ENCODE measurements at places on chromosomes 2 and 18. TPM values are rescaled to one million over a fixed set of nuclear protein-coding genes. Genes with fewer than 3 reads are reported as not detected.

The COL6A3 gene
- total RNA-seq: 0.15 TPM

The CYTIP gene
- total RNA-seq: not detected

The CROCC2 gene
- total RNA-seq: not detected

The SIX2 gene
- total RNA-seq: 0.72 TPM

The SRD5A2 gene
- total RNA-seq: not detected

The RBM43 gene
- 3.9 TPM for total RNA-seq

The GAREM2 gene
- 10.3 TPM for total RNA-seq

The TMEM87B gene
- 16.8 TPM for total RNA-seq

The SH3BP4 gene
- total RNA-seq: 36.3 TPM

The FSHR gene
- not detected for total RNA-seq

The GDF7 gene
- total RNA-seq: 0.09 TPM

The DNAJC10 gene
- total RNA-seq: 77.8 TPM

The CFC1 gene
- not detected for total RNA-seq

The PIEZO2 gene
- 1.3 TPM for total RNA-seq

The SCYGR4 gene
- total RNA-seq: not detected

The AMER3 gene
- not detected for total RNA-seq

The AQP12A gene
- total RNA-seq: not detected

The MAP4K4 gene
- total RNA-seq: 118 TPM

The PTRHD1 gene
- total RNA-seq: 54.8 TPM

The PSMD14 gene
- total RNA-seq: 98.8 TPM

The PLCL1 gene
- total RNA-seq: not detected

The CYP27A1 gene
- total RNA-seq: 0.20 TPM

The AMMECR1L gene
- 19.7 TPM for total RNA-seq

The HOXD3 gene
- total RNA-seq: 0.32 TPM

The TUBB8B gene
- total RNA-seq: not detected

The CASP8 gene
- 32.1 TPM for total RNA-seq

The SFT2D3 gene
- 5.8 TPM for total RNA-seq

The ST8SIA3 gene
- not detected for total RNA-seq

The RASGRP3 gene
- 0.44 TPM for total RNA-seq

The EMILIN1 gene
- 0.64 TPM for total RNA-seq

The CCDC74B gene
- total RNA-seq: 5.7 TPM

The TMEM150A gene
- total RNA-seq: 15.3 TPM

The ADAM23 gene
- total RNA-seq: 12.6 TPM

The PLGLB1 gene
- total RNA-seq: not detected

The PEX13 gene
- 18.2 TPM for total RNA-seq

The SERPINB3 gene
- not detected for total RNA-seq

The RTKN gene
- total RNA-seq: 28.0 TPM

The CD207 gene
- not detected for total RNA-seq

The LYG1 gene
- total RNA-seq: 2.4 TPM

The SLC4A5 gene
- 0.11 TPM for total RNA-seq

The ITGB6 gene
- 0.79 TPM for total RNA-seq

The NBAS gene
- 14.9 TPM for total RNA-seq

The C2orf72 gene
- total RNA-seq: 5.3 TPM

The SLC30A3 gene
- total RNA-seq: 3.6 TPM

The RAD51AP2 gene
- not detected for total RNA-seq

The AGPS gene
- total RNA-seq: 45.6 TPM

The CIB4 gene
- total RNA-seq: 0.44 TPM

The CDKL4 gene
- total RNA-seq: not detected

The PROKR1 gene
- total RNA-seq: not detected
